ENCODE measurements at places on chromosomes 1 and 21. TPM values are rescaled to one million over a fixed set of nuclear protein-coding genes. Genes with fewer than 3 reads are reported as not detected.
A peak's percentile ranks its signal among the peaks of the same experiment; 100 is the strongest.

DNA sequence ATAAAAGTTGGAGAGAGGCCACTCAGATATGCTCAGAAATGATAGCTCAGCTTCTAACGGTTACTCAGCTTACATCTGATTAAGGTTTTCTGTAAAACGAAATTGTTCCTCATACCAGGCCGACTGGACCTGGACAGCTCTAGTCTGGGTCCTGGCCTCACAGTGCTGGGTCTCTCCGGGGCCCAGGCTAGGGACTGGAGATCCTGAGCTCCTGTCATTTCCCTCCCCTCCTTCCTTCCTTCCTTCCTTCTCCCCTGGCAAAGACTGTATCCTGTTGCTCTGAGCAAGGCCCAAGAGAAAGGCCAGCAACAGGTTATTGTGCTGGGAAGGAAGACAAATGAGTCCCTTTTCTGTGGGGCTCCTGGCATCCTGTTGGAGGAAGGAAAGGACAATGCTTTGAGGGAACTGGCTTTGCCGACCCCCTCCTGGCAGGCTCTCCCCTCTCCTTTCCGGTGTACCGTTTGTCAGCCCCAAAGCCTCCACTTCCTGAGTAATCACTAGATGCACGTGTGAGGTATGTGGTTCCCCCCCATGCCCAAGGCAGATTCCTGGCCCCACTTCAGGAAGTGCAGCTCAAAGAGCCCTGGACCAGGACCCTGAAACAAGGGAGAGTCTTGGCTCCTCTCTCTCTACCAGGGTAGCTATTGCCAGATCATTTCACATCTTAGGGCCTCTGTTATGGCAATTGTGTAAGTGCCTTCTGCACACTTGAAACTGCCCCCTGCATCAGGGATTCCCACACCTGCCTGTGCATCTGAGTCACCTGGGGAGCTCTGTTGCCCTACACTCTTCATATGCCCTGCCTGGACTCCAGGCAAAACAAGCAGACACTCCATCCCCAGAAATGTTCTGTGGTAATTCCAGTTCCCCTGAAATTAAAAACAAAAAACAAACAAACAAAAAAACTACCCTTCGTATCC is 212.7 kb upstream of the FGGY start:
- H3K27ac ChIP-seq: peak overlapping the region; percentile 69
- H3K27me3 ChIP-seq: no peaks in the 10 kb centered on the region
- no peak for DNase-seq
- H3K36me3 ChIP-seq: no peaks in the 10 kb centered on the region
- no peak overlapping the region for H3K4me3 ChIP-seq

Gene CAMK1G
- total RNA-seq: not detected

DNA sequence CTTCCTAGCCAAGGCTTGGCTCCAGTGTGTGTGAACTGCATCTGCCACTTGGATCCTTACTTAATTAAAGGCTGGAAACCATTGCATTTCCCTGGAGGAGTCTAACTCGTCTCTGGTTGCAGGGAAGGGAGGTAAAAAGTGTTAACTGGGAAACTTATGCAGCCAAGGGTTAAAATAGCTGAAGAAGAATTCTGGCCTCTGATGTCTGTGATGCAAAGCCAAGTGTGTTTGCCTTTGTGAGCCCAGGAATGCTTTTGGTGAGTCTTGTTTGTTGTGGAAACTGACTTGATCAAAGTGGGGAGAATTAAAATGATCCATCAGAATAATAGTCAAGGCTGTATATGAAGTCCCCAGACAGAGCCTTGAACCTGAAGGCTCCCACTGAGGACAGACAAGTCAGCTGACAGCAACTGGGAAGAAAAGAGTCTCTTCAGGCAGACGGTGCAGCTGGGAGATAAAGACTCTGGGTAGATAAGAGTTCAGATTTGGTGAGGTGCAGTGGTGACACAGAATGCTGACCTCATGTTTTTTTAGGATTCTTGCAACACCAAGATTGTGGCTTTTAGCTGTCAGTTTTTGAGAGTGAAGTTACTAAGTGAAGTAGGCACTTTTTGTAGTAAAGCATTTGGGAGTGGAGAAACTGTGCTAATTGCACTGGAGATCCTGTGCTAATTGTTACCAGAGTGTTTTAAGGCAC is 59.5 kb upstream of the WLS start:
- H3K27ac ChIP-seq: no peak overlapping the region
- no peaks in the 10 kb centered on the region for H3K27me3 ChIP-seq
- H3K36me3 ChIP-seq: no peaks in the 10 kb centered on the region
- H3K4me1 ChIP-seq: peaks cover 8% of the 10 kb centered on the region
- no peak for DNase-seq

GRCh38 chr1:43382027-43382779 is 7.4 kb downstream of the MED8 start:
- H3K4me3 ChIP-seq: no peak overlapping the region
- no peak overlapping the region for H3K27ac ChIP-seq
- H3K4me1 ChIP-seq: no peaks in the 10 kb centered on the region
- DNase-seq: no peak
- no peaks in the 10 kb centered on the region for H3K27me3 ChIP-seq
- H3K36me3 ChIP-seq: peaks cover 44% of the 10 kb centered on the region

Gene KRTAP13-3
- total RNA-seq: not detected

GRCh38 chr1:241714321-241715218 is 62.5 kb downstream of the WDR64 start:
- no peaks in the 10 kb centered on the region for H3K4me1 ChIP-seq
- H3K27ac ChIP-seq: no peak overlapping the region
- DNase-seq: no peak
- no peaks in the 10 kb centered on the region for H3K27me3 ChIP-seq
- no peak overlapping the region for H3K4me3 ChIP-seq

Gene GUCA2A
- not detected for total RNA-seq

Gene CELA3B
- not detected for total RNA-seq

Gene RYR2
- 59.0 TPM for total RNA-seq

DNA sequence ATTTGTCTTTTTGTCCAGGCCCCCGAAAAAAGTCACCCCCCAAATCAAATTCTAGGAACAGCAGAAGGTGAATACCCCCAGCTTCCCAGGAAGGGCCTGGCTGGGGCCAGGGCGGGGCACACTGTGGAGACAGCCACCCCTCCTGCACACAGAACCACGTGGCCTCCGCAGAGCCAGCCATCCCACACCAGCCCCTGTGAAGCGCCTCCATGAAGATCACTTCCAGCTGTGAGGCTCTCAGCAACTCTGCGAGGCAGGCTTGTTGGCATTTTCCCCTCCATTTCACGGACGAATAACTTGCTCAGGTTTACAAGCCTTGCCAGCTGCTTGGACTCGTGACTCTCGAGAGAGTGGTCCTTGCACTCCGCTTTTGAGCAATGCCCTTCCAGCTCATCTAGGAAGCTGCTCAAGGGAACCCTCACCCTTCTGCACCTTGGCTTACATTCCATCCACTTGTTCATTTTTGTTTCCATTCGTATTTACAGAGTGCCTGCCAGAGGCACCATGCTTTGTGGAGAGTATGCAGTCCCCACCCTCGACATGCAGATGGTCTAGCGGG is 48.2 kb downstream of the SYT6 start:
- no peak for DNase-seq
- H3K4me1 ChIP-seq: no peaks in the 10 kb centered on the region
- H3K36me3 ChIP-seq: no peaks in the 10 kb centered on the region
- no peak overlapping the region for H3K27ac ChIP-seq
- no peaks in the 10 kb centered on the region for H3K27me3 ChIP-seq

- no peak overlapping the region for H3K27ac ChIP-seq
- H3K36me3 ChIP-seq: no peaks in the 10 kb centered on the region
- no peaks in the 10 kb centered on the region for H3K27me3 ChIP-seq
- H3K4me3 ChIP-seq: no peak overlapping the region
- no peak for DNase-seq
Measured at GRCh38 chr1:173175514-173176145, 31.5 kb downstream of the TNFSF4 start.

- no peaks in the 10 kb centered on the region for H3K27me3 ChIP-seq
Measured at GRCh38 chr1:17533201-17533600, 6.3 kb upstream of the ARHGEF10L start.

- no peak overlapping the region for H3K4me3 ChIP-seq
- H3K4me1 ChIP-seq: no peaks in the 10 kb centered on the region
- H3K27me3 ChIP-seq: no peaks in the 10 kb centered on the region
- no peak for DNase-seq
- H3K36me3 ChIP-seq: no peaks in the 10 kb centered on the region
Measured at GRCh38 chr1:119359730-119360129, 8.9 kb upstream of the HAO2 start.

GRCh38 chr1:12477936-12478611 is 139.9 kb downstream of the DHRS3 start:
- H3K27me3 ChIP-seq: no peaks in the 10 kb centered on the region
- peaks cover 94% of the 10 kb centered on the region for H3K4me1 ChIP-seq
- no peak for DNase-seq
- H3K4me3 ChIP-seq: no peak overlapping the region
- H3K36me3 ChIP-seq: no peaks in the 10 kb centered on the region

GRCh38 chr1:28417441-28417922 is 47.9 kb downstream of the PHACTR4 start:
- no peaks in the 10 kb centered on the region for H3K36me3 ChIP-seq
- H3K27ac ChIP-seq: no peak overlapping the region
- H3K4me3 ChIP-seq: no peak overlapping the region
- DNase-seq: no peak
- H3K4me1 ChIP-seq: no peaks in the 10 kb centered on the region

GRCh38 chr1:183178545-183178944 is 7.5 kb upstream of the LAMC2 start:
- no peaks in the 10 kb centered on the region for H3K36me3 ChIP-seq
- peaks cover 44% of the 10 kb centered on the region for H3K4me1 ChIP-seq
- H3K27me3 ChIP-seq: no peaks in the 10 kb centered on the region
- no peak for DNase-seq
- H3K4me3 ChIP-seq: no peak overlapping the region
- peak overlapping the region; percentile 87 for H3K27ac ChIP-seq

DNA sequence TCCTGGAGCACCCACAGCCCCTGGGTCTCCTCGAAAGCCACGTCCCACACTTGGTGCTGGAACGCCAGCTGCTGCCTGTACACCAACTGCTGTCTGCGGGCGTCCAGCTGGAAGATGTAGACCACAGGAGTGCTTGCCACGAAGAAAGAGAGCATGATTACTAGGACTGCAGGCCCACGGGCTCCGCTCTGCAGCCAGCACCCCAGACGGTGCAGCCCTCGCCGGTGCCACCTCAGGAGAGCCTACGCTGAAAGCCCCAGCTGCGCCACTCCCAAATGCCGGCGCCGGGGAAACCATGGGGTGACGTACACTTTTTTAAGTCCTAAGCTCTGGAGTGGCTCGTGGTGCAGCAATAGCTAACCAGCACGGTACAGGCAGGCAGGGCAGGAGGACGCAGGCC is 25.7 kb downstream of the WDR4 start:
- H3K4me1 ChIP-seq: no peaks in the 10 kb centered on the region
- no peak for DNase-seq
- H3K27me3 ChIP-seq: no peaks in the 10 kb centered on the region
- no peak overlapping the region for H3K27ac ChIP-seq
- H3K36me3 ChIP-seq: peaks cover 68% of the 10 kb centered on the region

DNA sequence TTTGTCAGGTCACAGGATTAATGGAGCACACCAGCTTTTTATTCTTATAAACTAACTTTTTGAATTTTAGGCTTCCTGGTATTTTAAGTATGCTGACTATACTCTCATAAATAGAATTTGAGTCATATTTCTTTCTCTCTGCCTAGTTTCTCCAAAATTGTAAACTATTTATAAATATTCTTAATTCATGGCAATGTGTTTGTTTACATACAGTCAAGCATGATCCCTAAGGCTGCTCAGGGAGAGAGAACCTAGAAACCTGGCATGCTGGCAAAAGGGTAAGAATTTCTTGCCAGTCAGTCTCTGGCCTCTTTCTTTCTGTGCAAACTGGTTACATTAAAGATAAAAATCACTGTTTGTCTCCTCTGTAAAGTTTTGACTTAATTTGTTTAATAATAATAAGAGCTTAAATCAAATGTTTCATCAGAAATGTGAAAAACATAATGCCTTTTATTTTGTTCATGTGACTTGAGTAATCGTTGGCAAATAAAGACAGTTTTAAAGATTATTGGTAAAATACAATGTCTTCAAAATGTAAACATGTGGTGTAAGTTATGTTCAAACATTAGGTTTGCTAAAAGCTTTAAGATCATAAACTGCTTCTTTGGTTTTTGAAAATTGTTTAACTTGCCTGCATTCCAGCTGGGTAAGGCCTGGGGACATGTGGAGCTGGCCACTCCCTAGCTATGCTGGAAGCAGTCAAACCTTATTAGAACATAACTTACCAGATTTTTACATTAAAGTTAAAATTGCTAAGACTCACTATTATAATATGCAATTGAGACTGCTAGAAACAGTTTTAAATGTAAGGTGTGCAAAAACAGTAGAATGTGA is 1401.7 kb downstream of the NCAM2 start:
- H3K36me3 ChIP-seq: no peaks in the 10 kb centered on the region
- H3K27ac ChIP-seq: no peak overlapping the region
- no peaks in the 10 kb centered on the region for H3K27me3 ChIP-seq
- H3K4me1 ChIP-seq: no peaks in the 10 kb centered on the region

DNA sequence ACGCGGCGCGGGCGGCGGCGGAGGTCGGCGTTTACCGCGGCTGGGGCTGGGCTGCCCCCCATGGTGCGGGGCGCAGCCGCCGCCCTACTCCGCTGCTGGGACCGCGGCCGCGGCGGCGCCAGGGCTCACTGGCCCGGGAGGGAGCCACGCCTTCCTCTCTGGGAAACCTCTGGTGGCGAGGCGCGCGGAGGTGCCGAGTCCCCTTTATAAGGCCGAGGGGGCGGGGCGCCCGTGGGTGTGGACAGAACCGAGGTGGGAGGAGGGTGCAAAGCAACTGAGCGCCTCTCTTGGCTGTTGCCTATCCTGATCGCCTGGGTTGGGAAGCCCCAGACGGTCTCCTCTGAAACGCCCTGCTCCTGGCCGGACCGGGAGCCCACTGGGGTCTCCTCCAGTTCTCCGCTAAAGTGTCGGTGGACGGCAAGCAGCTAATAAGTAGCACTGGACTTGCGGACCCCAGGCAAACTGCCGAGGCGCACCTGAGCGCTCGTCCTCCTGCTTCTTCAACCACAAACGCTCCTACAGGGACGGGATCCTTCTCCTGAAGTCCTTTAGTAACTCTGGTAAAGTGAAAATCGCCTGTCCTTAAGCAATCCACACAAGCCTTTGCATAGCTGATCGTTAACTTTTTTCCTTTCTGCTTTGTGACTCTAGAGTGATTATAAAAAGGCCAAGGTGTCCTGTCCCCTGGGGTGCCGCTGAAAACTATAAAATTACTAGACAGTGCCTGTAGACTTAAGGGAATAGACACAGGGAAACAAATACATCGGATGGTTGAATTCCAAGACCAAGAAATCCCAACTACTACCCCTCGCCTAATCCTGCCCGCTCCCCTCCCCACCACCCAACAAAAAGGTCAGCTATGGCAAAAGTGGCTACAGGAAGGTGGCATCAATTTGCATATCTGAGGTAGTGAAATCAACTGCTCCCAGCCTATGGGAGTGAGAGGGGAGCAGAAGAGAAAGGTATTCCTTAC is at the start of gene PTGER3:
Gene PTGER3 (minus strand): TSS at position 182 of the 973 bp plus-strand sequence. CDS start 239 bp downstream, outside the sequence.
- H3K27ac ChIP-seq: peak within 1 kb of the TSS; percentile 81
- no peaks in the 10 kb centered on the region for H3K36me3 ChIP-seq
- H3K4me3 ChIP-seq: peak within 1 kb of the TSS; percentile 74
- H3K4me1 ChIP-seq: no peaks in the 10 kb centered on the region
- DNase-seq: peak; percentile 57

DNA sequence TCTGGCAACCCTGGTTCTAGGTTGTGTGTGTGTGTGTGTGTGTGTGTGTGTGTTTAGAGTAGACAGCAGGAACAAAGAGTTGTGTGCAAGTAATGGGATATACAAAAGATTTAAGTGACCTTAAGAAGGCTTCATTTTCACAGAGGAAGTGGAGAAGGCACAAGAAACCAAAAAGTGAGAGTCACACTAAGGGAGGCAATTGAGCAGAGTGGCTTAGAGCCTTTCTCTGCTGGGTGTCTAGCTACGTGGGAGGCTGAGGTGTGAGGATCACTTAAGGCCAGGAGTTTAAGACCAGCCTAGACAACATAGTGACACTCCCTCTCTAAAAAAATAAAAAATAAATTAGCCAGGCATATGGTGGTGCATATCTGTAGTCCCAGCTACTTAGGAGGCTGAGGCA is 44.4 kb upstream of the HAO2 start:
- no peak overlapping the region for H3K4me3 ChIP-seq
- peaks cover 8% of the 10 kb centered on the region for H3K4me1 ChIP-seq
- no peak overlapping the region for H3K27ac ChIP-seq
- no peak for DNase-seq
- H3K36me3 ChIP-seq: no peaks in the 10 kb centered on the region

All from thoracic aorta (tissue), 2 donors.